ENCODE measurements at places on chromosomes 1 and 21. TPM values are rescaled to one million over a fixed set of nuclear protein-coding genes. Genes with fewer than 3 reads are reported as not detected.

The ARHGEF19 gene
- 5.9 TPM for total RNA-seq

The HHAT gene
- total RNA-seq = 2.1 TPM

The CYP4Z1 gene
- total RNA-seq = not detected

The F3 gene
- 3.4 TPM for total RNA-seq

The PDE4B gene
- total RNA-seq = 12.6 TPM

The OPRD1 gene
- 0.08 TPM for total RNA-seq

The ADORA1 gene
- 1.0 TPM for total RNA-seq

The CR1 gene
- not detected for total RNA-seq

The STIL gene
- total RNA-seq = 10.3 TPM

The SLC44A3 gene
- total RNA-seq = 1.9 TPM

The COL9A2 gene
- 0.24 TPM for total RNA-seq

The PAPPA2 gene
- total RNA-seq = not detected

The LEMD1 gene
- total RNA-seq = not detected

The AKNAD1 gene
- total RNA-seq = 1.2 TPM

The NAXE gene
- 168 TPM for total RNA-seq

The USH2A gene
- not detected for total RNA-seq

The WDR64 gene
- not detected for total RNA-seq

The PPP1R8 gene
- 36.5 TPM for total RNA-seq

The CFHR3 gene
- 0.32 TPM for total RNA-seq

The F13B gene
- total RNA-seq = not detected

The HFM1 gene
- not detected for total RNA-seq

The C1orf87 gene
- not detected for total RNA-seq

The NTNG1 gene
- not detected for total RNA-seq

The TMEM35B gene
- total RNA-seq = 13.6 TPM

The BTBD8 gene
- 1.1 TPM for total RNA-seq
